ENCODE measurements at places on chromosomes 2 and 18. TPM values are rescaled to one million over a fixed set of nuclear protein-coding genes. Genes with fewer than 3 reads are reported as not detected.

The VSNL1 gene
- polyA plus RNA-seq = not detected

GRCh38 chr18:23981369-23981980, 33.1 kb upstream of the TTC39C start:
- no peak for DNase-seq

DNA sequence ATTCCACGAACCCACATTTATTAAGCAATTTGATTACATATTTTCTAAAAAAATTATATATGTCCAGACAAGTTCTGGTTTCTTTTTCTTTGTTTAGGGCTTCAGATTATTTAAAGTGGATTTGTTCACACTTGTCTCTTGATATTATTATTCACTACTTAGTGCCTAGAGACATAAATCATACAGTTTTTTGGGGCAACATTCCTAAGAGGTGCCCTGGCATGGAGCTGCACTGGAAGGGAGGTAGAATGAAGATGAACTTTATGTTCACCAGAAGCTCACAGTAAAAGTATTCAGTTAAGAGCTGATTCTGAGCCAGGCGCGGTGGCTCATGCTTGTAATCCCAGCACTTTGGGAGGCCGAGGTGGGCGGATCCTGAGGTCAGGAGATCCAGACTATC, 762.7 kb upstream of the TMEFF2 start:
- no peak for DNase-seq

DNA sequence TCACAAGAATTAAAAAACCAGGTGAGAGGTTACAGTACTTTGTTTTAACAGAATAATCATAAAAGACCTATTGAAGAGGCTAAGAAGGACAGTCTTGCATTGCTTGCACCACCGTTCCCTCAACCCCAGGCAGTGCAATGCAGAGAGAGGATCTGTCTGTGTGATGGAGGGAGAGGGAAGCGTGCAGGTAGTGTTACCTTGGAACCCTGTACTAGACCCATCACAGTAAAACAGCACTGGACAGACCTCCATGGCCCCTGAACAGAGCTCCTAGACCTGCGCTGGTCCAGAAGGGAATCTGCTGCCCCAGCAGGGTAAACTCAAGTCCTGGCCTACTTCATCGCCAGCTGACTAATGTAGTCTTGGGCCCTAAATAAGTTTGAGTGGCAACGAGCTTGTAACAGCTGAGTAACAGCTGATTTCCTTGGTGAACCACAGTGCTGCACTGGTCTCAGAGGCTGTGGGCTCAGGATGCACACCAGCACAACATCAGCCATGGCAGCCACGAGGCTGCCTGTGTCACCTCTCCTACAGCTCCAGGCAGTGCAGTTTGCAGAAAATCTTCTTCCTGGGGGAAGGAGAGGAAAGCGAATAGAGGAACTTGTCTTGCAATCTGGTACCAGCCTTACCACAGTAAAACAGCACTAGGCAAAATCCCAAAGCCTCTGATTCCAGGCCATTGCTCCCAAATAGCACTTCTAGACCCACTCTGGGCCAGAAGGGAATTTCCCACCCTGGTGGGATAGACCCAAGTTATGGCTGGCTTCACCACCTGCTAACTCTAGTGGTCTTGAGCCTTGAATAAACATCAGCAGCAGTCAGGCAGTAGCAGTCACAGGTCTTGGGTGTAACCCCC, 417.2 kb downstream of the CDH7 start:
- DNase-seq = no peak

The TWIST2 gene
- polyA plus RNA-seq = 127 TPM

The NDC80 gene
- polyA plus RNA-seq = 18.1 TPM

GRCh38 chr2:29495536-29496060, 380.4 kb downstream of the CLIP4 start:
- no peak for DNase-seq

The CCT4 gene
- polyA plus RNA-seq = 61.0 TPM
